Stimulated activated CD4-positive, alpha-beta T cell treated with anti-CD3 and anti-CD28 coated beads, TNF-alpha, amount 100 ng/mL, for 1 hour (primary cell): ENCODE measurements at places on chromosomes 12 and 14.

DNA sequence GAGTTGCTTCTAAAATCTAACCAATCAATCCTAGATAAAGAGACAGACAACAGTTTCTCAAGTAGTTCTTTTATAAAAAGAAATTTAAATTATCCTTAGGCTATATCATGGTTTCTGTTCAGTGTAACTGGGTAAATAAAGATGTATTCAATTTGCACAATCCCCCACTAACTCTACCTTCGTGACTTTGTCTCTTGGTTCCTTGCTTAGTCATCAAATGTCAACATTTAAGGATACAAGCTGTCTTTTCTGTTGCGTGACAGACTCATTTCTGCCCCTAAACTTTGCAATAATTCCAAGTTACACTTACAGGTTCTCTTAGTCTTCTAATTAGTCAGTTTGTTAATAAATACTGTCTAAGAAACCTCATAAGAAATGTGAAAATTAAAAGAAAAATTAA, 50.6 kb downstream of the SCAF11 start:
- DNase-seq, result no peak

- no peak for DNase-seq
Measured at GRCh38 chr14:85987907-85988306, 458.0 kb downstream of the FLRT2 start.

DNA sequence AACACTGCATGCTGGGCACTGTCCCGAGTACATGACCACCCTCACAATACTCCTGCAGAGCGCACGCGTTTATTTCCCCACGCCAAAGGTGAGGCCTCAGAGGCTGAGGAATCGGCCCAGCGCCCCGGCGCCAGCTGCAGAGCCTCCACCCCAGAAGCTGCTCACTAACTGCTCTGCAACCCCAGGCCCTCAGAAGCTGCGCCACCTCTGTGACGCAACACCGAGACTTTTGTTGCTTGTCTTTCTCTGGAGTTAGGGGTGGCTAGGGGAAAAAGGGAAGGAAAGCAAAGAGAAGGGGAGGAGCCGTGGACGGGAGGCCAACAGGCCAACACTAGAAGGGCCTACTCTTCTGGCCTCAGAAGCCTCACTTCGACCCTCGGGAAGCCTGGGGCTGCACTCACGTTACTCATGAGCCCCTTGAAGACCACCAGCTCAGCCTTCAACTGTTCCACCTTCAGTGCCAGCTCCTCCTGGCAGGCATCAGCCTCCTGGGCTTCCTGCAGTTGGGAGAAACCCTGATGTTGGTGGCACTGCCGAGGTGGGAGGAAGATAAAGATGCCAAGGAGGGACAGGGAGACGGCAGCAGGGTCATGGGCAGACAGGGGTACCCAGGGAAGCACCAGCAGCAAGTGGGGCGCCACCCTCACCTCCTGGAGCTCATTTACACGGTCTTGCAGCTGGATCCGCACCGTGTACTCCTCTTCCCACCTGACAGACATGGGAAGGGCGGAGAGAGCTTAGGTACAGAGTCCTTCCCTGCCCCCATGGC, 5.4 kb downstream of the IFFO1 start:
- no peak for DNase-seq

GRCh38 chr12:67543021-67543770, 105.3 kb upstream of the DYRK2 start:
- no peak for DNase-seq

GRCh38 chr12:75488553-75488952, 8.0 kb downstream of the GLIPR1 start:
- no peak for DNase-seq

DNA sequence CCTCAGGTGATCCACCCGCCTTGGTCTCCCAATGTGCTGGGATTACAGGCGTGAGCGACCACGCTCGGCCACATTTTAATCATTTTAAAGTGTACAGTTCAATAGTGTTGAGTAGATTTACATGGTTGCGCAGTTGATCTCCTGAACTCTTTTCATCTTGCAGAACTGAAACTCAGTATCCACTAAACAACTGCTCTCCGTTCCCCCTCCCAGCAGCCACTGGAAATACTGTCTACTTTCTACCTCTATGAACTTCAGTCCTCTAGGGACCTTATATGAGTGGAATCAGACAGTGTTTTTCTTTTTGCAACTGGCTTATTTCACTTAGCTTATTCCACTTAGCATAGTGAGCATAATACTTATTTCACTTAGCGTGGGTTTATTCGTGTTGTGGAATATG, 53.7 kb downstream of the KCTD10 start:
- DNase-seq, result no peak

- no peak for DNase-seq
Measured at GRCh38 chr14:57501039-57501557, 7.4 kb upstream of the CCDC198 start.
